Right lobe of liver (tissue), 6 donors: ENCODE measurements at places on chromosomes 1 and 21.

GRCh38 chr1:23554127-23554480 lies 5.2 kb downstream of the ID3 start:
- DNase-seq = no peak

DNA sequence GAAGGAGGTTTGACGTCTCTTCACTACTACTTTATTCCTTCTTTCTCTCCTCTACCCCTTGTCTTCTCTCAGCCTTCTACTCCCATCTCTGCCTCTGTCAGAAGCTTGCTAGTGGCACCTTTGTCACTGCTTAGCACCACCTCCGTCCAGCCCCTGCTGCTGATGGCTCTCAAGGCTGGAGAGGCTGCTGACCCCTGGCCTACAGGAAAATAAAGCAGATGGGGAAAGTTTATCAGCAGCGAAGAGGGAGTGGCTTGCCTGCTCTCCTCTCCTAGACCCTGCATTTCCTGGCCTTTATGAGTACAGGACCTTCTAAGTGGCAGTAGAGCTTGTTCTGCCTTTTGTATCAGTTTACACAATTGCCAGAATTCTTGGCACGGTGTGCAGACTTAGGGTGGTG lies 27.0 kb downstream of the PROX1 start:
- no peak for DNase-seq

GRCh38 chr1:18575620-18576019 lies 55.0 kb upstream of the PAX7 start:
- peak; percentile 62 for DNase-seq

DNA sequence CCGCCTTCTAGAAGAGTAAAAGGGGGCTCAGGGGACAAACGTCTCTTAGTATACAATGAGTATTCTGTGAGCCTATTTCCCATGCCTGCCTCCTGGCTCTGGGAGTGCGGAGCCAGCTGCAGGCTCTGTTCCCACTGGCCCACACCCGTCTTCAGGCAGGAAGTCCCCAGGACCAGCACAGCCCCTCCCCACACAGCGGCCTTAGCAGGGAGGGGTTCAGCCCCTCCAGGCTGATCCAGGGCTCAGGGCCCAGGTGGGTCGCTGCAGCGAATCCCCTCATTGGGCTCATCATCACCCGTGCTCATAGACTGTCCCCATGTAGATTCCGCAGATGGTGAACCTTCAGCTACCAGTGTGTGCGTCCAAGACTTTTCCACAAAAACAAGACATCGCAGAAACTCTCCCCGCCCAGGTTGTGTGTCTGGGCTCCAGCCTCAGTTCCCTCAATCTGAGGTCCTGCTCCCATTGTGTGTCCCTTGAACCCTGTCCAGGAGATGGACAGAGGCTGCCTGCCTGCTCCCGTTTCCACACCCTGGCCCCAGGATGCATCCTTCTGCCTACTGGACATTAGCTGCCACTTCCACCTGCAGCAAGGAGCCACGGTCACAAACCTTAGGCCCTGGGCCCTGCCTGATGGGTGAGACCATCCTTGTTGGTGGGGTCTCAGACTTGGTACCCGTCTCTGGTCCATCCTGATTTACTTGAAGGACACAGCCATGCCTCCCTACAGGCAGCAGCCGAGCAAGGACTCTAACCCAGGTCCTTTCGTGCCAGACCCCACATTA lies 39.4 kb downstream of the NENF start:
- no peak for DNase-seq

DNA sequence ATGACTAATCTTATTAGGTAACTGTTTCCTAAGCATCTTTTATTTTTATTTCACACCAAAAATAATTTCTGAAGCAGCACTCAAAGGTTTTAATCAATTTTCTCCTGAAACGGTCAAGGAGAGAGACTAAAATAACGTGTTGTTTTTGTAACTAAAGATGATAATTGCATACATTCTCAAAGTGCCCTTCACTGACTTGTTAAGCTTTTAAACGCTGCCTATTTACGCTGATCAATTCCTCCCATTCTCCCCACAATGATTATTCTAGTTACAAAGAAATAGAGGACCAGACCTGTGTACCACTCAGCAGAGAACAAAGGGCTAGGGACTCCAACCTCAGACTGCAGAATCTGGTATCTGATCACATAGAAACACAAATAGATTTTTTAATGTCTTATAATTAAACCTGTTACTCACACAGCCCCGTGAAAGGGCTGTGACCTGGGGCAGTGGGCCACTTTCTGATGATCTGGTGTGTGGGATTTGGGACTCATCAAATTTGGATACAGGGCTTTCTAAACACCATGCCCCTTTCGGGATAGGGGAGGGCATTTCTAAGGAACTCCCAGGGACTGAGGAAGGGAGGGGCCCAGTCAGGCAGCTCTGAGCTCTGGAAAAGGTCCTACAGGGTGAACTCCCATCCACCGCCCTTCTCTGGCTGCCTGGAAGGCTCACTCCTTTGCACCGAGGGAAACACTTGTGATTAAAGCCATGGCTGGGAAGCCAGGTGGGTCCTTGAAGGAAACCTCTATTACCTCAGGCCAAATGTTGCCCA lies 65.2 kb downstream of the BCAR3 start:
- no peak for DNase-seq

DNA sequence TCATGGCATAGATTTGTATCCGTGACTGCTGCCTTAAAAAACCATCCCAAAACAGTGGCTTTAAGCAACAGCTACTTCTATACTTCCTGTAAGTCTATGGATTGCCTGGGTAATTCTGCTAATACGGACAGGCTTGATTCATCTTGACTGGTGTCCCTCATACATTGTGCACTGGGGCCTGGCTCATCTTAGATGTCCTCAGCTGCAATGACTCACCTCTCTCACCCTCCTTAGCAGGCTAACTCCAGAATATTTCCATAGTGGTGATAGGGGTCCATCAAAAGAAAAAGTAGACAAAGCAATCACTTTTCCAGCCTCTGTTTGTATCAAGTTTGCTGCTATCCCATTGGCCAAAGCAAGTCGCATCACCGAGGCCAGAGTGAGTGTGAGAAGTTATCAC lies 409.1 kb upstream of the KAZN start:
- DNase-seq = no peak

DNA sequence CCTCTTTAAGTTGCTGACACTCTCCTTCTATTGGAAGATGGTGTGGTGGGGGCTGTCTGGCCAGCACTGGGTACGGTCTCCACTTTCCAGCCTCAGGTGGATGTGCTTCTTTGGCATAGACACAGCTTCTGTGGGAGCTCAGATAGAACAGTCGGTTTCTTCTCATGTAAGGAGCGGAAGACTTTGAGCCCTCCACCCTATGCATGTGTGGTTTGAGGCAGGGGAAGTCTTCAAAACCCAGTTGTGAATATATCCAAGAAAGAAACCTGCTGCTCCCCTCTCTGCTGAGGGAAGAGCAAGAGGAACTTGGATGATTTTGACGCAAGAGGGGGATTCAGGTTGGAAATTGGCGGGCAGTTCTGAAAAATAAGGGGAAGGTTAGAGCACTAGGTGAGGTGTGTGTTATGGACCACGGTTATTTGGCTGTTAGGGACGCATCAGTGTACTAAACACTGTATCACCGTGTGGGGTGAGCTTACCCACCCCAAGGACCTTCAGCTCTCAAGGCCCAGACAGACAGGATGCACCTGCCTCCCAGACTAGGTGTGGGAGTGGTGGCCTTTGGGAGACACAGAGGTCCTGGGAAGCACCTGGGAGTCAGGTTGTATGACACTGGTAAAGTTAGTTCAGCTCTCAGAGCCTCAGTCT lies 36.2 kb downstream of the IL6R start:
- DNase-seq = no peak

GRCh38 chr1:233523047-233523446 lies 90.9 kb upstream of the KCNK1 start:
- no peak for DNase-seq

- DNase-seq = no peak
Observed at GRCh38 chr1:245054507-245055270, 100.1 kb upstream of the KIF26B start.

DNA sequence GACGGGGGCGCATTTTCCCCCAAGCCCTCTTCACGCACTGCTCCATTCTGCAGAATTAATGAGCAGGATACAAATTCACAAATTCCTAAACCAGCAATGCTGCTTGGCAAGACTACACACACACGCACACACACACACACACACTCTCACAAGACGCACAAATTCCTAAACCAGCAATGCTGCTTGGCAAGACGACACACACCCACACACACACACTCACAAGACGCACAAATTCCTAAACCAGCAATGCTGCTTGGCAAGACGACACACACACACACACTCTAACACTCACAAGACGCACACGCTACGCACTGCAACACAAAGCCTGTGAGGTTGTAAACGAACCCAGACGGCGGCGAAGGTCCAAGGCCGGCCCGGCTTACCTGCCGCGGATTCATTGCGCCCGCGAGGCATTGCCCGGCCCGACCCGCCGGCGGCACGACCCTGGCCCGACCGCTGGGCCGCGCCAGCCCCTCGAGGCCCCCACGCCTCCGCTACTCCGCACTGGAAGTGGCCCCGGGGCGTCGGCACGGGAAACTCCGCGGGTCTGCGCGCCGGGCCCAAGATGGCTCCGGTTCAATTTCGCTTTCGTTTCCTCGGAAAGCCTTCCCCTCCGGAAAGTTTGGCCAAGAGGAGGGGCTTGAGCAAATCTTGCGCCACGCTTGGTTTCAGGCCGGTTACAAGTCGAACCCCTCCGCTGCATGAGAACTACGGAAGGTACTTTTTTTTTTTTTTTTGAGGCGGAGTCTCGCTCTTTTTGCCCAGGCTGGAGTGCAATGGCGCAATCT lies at the start of gene ADAR:
Gene ADAR (minus strand): TSS at position 578 of the 788 bp plus-strand sequence. CDS start 180 bp downstream, at position 398.
- peak; percentile 96 for DNase-seq

GRCh38 chr1:154179946-154180687 lies 11.8 kb downstream of the TPM3 start:
- no peak for DNase-seq

DNA sequence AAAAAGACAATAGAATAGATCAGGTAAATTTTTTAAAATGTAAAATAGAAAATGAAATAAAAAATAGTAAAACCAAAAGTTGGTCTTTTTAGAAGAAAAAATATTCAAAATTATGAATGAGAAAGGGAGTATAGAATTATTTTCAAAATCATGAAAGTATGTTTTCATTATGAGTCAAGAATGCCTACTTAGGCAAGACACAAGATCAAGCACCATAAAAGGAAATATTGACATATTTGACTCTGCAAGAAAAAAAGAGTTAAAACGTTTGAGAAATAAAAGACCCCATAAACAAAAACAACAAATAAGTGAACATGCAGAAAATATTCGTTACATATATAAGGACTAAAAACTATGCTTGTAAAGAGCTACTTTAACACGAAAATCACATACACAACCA lies 4.8 kb upstream of the COX20 start:
- DNase-seq = no peak

GRCh38 chr1:1419813-1420653 lies 1.0 kb downstream of the ANKRD65 start:
- no peak for DNase-seq

GRCh38 chr1:244214009-244214967 lies 163.2 kb downstream of the ZBTB18 start:
- DNase-seq = peak; percentile 38

- DNase-seq = no peak
Observed at GRCh38 chr1:227459977-227460376, 103.4 kb upstream of the ZNF678 start.

- no peak for DNase-seq
Observed at GRCh38 chr1:36734356-36734755, 251.6 kb upstream of the CSF3R start.

DNA sequence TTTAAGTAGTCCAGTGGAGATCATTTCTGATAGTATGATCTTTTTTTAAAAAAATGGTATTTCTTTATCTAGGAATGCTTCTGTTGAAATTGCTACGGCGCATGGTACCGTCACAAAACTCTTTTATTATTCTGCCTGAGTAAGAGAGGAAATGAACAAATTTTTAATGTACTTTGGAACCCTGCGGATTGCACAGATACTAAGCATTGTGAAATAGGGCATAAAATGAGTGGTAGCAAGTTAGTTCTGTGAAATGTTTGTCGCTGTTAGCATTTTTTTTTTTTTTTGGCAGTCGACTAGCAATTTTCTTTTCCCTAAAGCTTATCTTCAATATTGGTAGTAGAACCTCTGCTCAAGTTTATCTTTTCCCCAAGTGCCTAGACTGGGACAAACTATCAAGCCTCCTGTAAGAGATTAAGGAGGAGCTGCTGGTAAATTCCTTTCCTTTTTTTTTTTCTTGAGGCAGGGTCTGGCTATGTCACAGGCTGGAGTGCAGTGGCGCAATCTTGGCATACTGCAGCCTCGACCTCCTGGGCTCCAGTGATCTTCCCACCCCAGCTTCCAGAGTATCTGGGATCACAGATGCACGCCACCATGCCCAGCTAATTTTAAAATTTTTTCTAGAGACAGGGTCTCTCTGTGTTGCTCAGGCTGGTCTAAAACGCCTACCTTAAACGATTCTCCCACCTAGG lies 2.2 kb downstream of the ITSN1 start:
- DNase-seq = peak; percentile 40

DNA sequence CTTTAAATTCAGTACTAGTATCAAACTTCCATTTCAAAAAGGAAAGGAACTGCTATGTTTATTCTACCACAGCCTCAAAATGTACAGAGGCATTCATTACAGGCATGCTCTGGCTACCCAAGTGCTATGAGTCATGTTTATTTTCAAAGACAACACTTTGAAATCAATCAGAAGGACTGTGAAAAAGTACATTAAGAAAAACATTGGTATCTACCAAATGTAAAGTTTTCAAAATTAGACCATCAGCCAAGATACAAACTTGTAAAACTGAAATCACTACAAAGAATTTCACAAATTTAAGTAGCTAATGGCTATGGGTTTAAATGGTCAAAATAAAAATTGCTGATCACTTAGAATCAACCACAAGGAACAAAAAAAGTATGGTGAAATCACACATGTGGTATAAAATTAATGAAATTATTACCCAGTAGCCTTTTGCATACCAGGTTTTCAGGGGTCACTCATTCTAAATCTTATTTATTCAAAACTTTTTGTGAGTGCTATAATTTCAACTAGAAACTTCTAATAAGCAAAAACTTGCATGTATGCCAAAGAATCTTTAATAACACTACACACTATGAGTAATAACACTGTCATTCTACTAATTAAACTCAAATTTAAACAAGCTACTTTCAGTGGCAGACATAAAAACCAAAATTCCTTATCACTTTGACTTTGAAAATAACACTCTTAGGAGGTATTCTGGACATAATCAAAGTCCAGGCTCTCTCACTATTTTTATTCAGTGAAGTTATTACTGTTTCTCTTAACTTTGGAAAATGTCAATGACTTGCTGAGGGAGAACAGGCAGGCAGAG lies 49.2 kb downstream of the ENAH start:
- no peak for DNase-seq

GRCh38 chr1:58000821-58001220 lies 545.7 kb downstream of the OMA1 start:
- DNase-seq = no peak

GRCh38 chr1:14180738-14181137 lies 417.7 kb upstream of the KAZN start:
- no peak for DNase-seq

- no peak for DNase-seq
Observed at GRCh38 chr1:224266105-224266914, 63.7 kb downstream of the NVL start.

DNA sequence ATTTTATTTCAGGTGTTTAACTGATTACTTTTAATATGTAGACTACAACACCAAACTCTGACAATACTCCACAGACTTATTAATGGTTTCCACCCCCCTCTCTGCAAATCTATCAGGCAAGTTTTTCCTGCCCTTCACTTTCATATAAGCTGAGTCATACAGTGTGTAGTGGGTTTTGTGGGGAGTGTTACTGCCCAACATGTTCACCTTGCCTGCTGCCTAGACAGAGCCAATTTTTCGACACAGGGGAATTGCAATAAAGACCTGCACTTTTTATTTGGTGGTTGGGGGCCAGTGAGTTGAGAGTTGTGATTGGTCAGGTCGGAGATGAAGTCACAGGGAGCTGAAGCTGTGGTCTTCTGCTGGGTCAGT lies 119.7 kb downstream of the PPIAL4G start:
- DNase-seq = no peak

GRCh38 chr1:166944186-166944967 lies 31.0 kb downstream of the ILDR2 start:
- no peak for DNase-seq
